ENCODE measurements at places on chromosomes 13 and 19. TPM values are rescaled to one million over a fixed set of nuclear protein-coding genes. Genes with fewer than 3 reads are reported as not detected.

Gene ZNF90
- total RNA-seq, result 22.0 TPM

Gene POU4F1
- total RNA-seq, result 0.18 TPM

Gene PSG3
- not detected for total RNA-seq

Gene TSHZ3
- total RNA-seq, result 1.5 TPM

Gene SYT5
- total RNA-seq, result not detected

Gene ERF
- total RNA-seq, result 43.5 TPM

Gene SHISA2
- not detected for total RNA-seq

Gene BEST2
- not detected for total RNA-seq

Gene UQCRFS1
- total RNA-seq, result 33.6 TPM

Gene GGN
- total RNA-seq, result not detected

Gene LEUTX
- total RNA-seq, result not detected

Gene CD209
- total RNA-seq, result not detected

Gene SOHLH2
- total RNA-seq, result not detected

Gene ZNF66
- 8.8 TPM for total RNA-seq

Gene CLEC17A
- not detected for total RNA-seq

Gene ZNF296
- 9.5 TPM for total RNA-seq

Gene C19orf47
- total RNA-seq, result 32.4 TPM

Gene A1BG
- total RNA-seq, result 12.2 TPM

Gene KLF5
- total RNA-seq, result 1.6 TPM

Gene PET100
- total RNA-seq, result 132 TPM

Gene CYP2F1
- total RNA-seq, result not detected

Gene SHISA7
- not detected for total RNA-seq

Gene NFIC
- total RNA-seq, result 14.0 TPM

Gene CGB8
- total RNA-seq, result not detected

Gene C2CD4C
- total RNA-seq, result not detected

Gene FFAR3
- not detected for total RNA-seq

Gene ZNF763
- total RNA-seq, result 0.98 TPM

Gene NKPD1
- 0.18 TPM for total RNA-seq

Gene PGPEP1
- 35.5 TPM for total RNA-seq
